ENCODE measurements at places on chromosomes 4 and X. TPM values are rescaled to one million over a fixed set of nuclear protein-coding genes. Genes with fewer than 3 reads are reported as not detected.

Gene TAF7L
- total RNA-seq, result not detected

Gene MAGEA2
- not detected for total RNA-seq

Gene STOX2
- 10.9 TPM for total RNA-seq

Gene CHRNA9
- not detected for total RNA-seq

Gene ADRA2C
- total RNA-seq, result 36.4 TPM

Gene UGT2A1
- total RNA-seq, result not detected

DNA sequence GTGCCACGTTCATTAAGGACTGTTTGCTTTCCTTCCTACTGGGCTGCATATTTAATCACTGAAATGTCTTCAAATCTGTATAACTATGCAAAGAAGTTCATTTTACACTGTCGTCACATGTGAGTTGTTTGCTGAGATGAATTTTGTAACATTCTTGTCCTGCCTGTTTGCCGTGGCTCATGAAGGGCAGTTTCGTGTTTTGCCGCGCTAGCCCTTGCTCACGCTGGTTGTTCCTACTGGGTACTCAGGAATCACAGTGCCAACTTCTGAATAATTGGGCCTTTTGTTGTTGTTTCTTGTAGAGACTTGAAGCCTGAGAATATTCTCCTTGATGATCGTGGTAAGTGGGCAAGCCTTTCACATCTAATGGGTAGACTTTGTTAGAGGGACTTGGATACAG, 52.2 kb downstream of the HTT-AS start:
- no peak for DNase-seq

DNA sequence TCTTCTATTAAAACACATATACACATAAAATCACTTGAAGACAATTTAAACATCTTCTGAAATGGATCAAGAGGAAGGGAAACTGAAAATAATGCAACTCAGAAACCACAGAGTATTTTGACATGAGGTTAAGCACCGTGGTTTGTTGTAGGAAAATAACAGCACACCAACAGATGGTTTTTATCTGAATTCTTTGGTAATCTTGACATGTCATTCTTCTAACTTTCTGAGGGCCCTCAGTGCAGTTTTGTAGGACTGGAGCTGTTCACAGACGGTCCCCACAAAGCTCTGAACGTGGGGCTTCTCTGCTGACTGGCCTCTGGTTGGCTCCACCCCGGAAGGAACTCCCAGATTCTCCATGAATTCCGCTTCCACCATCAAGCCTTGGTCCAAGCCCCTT, 16.0 kb upstream of the TLR8 start:
- DNase-seq, result no peak

DNA sequence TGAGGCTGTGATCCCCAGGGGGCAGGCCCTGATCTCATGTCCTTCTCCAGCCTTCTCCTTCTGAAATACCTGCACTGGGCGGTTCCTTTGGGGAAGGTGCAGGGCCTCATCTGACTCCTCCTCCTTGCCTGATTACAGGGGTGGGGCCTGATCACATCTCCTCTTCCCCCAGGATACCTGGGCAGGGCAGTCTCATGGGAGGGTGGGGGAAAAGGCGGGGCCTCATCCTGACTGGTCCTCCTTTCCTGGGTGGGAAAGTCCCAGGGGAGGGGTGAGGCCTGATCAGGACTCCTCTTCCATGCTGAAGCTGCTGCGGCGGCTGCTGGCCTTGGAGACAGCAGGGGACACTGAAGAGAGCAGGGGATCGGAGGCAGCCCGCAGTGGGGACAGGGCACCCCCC, 13.3 kb downstream of the TFE3 start:
- no peak for DNase-seq

- DNase-seq, result no peak
Observed at GRCh38 chr4:168610911-168611530, 114.2 kb downstream of the PALLD start.

- no peak for DNase-seq
Observed at GRCh38 chr4:31548021-31548420, 827.9 kb downstream of the PCDH7 start.

DNA sequence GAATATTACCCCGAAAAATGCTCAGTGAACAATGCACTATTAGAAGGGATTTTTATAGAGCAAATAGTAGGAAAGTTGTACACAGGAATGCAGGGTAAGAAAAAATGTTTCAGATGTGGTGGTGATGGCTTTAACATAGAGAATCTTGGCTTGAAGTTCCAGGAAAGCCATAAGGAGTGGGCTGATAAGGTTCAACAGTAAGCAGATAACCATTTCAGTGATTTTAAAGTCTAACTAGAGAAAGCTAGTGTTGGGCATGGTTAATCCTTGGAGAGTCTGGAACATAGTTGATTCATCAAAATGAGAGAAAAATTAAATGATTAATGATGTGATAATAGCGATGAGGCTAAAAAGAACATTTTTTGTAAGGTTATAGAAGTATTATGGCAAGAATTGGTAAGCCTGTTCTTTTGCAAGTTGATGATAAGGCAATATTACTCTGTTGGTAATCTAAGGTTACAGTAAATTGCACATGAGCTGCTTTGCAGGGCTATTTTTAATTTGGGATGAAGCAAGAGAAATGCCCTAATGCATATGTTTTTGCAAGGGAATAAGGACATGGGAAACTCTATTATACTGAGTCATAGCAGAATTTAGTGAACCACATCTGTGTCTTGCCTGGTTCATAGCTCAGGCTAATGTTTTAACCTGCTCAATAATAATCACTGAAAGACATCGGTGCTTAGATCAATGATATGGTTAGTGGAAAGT, 44.3 kb downstream of the GALNTL6 start:
- no peak for DNase-seq
